NCI-H510A treated with DMSO at 0.1 percent for 48 hours (cell line): ENCODE measurements at places on chromosomes 6 and 20.

DNA sequence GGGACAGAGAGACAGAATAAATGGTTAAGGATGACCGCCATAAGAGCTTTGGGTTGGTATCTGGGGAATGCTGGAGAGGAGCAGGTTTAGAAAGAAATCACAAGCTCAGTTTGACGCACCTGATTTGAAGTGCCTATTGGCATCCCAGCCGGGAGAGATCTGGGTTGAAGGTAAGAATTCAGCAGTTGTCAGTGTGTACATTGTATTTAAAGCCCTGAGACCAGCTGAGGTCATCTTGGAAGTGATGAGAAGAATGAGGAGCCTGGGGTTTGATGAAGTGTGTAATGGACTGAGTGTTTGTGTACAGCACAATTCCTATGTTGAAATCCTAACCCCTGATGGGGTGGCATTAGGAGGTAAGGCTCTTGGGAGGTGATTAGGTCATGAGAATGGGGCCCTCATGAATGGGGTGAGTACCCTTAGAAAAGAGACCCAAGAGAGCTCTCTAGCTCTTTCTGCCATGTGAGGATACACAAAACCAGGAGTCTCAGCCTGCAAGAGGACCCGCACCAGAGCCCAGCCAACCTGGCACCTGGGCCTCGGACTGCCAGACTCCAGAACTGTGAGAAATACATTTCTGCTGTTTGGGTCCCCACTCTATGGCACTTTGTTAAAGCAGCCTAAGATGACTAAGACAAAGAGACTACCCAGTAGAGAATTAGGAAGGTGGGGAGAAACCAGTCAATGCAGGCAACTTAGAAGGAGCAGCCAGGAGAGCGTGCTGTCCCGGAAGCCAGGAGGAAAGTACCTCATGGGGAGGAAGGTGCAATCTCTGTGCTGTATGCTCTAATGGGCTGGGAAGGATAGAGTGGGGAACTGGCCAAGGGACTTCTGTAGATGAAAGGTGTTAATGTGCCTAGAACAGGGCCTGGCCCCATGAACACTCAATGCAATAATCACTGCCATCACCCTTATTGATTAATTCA is 133.7 kb upstream of the SLC24A3 start:
- no peak for DNase-seq

DNA sequence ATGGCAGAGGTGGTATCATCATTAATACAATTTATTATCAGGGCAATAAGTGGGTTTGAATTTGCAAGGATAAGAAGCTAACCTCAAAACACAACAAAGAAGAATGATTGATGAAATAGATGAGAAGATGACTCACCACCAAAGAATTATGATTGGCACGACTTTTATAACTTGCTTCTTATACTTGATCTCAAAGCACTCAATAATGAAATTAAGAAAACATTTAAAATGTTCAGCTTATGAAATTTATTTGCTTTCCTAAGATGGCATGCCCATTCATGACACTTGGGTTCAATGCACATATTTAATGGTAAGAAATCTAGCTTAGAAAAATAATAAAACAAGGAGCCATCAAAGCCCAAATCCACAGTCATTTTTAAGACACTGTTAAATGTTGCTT is 477.5 kb downstream of the GJA1 start:
- DNase-seq = no peak

DNA sequence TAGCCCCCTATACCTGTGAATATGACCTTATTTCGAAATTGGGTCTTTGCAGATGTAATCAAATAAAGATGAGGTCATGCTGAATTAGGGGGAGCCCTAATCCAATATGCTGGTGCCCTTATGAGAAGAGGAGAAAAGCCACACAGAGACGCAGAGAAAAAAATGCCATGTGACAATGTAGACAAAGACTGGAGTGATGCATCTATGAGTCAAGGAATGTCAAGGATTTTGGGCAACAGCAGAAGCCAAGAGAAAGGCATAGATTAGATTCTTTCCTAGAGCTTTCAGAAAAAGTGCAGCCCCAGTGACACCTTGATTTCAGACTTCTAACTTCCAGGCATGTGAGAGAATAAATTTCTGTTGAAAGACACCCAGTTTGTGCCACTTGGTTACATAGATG is 47.4 kb upstream of the HS3ST5 start:
- DNase-seq = no peak

DNA sequence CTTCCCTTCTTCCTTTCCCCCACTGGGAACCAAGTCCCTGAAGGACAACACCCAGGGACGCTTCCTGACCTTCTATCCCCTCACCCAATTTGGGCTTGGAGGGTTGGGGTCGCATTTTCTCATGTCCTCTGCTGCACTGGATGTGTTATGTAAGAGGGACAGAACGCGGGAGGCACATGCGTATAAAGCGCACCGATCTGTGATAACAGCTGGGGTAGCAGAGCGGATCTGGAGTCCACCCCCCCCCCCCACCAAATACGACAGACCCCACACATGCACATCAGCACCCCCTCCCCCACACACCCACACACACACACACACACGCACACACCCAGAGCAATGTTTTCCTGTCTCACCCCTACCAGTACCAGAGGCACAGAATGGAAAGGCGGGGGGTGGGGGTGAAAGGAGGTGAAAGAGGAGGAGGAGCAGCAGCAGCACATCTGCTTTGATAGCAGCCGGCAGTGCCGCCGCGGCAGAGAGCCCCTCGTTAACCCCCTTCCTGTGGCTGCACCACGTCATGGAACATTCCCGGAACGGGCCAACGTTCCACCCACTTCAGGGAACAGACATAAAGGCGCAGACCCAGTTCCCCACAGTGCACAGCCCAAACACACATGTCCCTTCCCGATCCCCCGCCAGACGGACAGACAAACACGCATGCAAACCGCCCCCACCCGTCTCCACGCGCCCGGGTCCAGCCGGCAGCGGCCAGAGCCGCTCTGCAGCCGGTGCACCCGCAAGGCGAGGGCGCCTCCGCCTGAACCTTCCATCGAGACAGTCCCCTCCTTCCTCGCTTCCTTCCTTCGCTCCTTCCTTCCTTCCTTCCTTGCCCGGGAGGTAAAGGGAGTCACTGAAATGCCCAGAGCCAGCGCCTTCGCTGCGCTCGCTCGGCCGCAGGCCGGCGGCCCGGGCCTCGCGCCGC is 590 bp downstream of the HIVEP2 start:
- peak; percentile 4 for DNase-seq

DNA sequence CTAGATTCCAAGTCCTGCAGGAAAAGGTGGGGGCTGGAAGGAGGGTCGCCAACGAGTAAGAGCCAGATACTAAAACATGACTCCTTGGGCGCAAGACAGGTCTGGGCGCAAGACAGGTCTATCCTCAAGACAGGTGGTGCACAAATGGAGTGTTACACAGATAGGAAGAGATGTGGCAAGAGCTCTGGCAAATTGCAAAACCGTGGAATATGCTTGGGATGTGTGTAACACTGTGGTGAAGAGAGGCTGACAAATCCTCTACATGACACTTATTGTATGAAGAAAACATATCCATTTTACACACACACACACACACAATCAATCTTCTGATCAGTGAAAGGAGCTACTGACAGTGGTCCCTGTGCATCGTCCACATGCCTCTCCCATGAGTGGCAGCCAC is 77.6 kb downstream of the TBC1D7 start:
- DNase-seq = no peak

GRCh38 chr20:17580895-17581294 is 11.0 kb downstream of the DSTN start:
- DNase-seq = no peak

- no peak for DNase-seq
These were observed 48.0 kb downstream of the VAPB start for GRCh38 chr20:58436868-58437645.

- DNase-seq = no peak
These were observed 285.6 kb upstream of the ID4 start for GRCh38 chr6:19551611-19552010.

- peak; percentile 11 for DNase-seq
These were observed 108.5 kb downstream of the LY86 start for GRCh38 chr6:6696867-6697531.

- no peak for DNase-seq
These were observed 44.7 kb downstream of the ESF1 start for GRCh38 chr20:13739731-13740649.
